HS-27A (cell line): ENCODE measurements at places on chromosomes 5 and 9.

GRCh38 chr5:104345222-104346016 lies 782.8 kb upstream of the NUDT12 start:
- no peak for DNase-seq

- no peak for DNase-seq
Measured at GRCh38 chr9:13181652-13182051, 97.8 kb downstream of the MPDZ start.

DNA sequence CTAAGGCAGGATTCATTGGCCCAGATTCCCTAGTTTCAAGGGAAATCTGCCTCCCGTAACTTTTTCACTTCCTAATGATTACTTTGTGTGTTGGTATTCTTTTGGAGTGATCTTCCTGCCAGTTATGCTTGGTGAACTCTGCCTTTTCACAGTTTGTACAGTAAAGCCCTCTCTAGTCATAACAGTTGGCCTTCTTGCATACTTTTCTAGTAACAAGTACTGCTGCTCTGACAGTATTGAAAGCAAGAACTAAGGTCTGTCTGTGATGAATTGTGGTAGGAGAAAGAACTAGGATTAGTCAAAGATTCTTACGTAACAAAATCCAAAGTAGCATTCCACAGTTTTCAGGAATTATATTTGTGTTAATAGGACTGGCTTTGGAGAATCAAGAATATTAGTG lies 1457.2 kb upstream of the WWC1 start:
- no peak for DNase-seq

- DNase-seq, result peak; percentile 29
Measured at GRCh38 chr9:76321195-76321828, 72.9 kb downstream of the RFK start.

- DNase-seq, result no peak
Measured at GRCh38 chr9:121720311-121721057, 69.0 kb downstream of the DAB2IP start.
